ENCODE measurements at places on chromosomes 12 and 14.
A peak's percentile ranks its signal among the peaks of the same experiment; 100 is the strongest.

GRCh38 chr14:93714605-93715004 lies 73.7 kb downstream of the PRIMA1 start:
- DNase-seq: no peak

DNA sequence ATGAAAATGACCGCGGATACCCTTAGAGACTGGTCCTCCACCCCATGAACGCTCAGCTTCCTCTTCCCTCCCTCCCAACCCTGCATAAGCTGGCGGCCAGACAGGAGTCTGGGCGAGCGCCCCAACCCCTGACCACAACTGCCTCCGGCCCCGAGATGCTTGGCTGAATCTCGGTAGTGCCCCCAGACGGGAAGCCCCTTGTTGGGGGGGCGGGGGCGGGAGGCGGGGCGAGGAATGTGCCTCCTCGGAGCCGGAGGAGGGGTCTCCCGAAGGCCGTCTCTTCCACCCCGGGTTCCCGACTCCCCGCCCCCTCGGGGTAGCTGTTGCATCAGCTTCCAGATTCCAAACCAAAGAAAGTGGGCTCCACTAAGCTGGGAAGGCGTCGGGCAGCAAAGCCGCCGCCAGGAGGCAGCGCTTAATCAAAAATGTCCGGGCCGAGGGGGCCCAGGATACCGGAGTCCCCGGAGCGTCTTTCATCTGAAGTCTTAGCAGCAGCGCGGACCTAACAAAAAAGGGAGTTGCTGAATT lies 7.1 kb upstream of the MRPL52 start:
- peak; percentile 57 for DNase-seq

GRCh38 chr12:2406903-2407302 lies 354.1 kb downstream of the CACNA1C start:
- DNase-seq: no peak

DNA sequence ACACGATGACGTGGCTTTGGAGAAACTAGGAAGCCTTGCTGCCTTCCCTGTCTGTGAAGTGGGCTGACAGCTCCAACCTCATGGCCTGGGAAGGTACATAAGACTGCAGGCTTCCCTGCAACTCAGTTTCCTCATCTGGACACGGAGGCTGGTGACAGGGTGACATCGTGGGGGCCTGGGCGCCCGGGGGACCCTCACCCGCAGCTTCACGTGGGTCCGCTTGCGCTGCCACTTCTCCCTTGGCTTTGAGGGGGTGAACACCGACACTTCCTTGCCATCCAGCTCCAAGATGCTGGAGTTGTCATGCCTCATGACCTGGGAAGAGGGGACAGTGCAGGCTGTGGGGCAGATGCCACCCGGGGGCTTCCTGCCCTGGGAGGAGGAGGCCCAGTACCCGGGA lies 7.6 kb downstream of the ARL6IP4 start:
- DNase-seq: no peak

- no peak for DNase-seq
These were observed 76.9 kb downstream of the DDX51 start for GRCh38 chr12:132067182-132067581.

DNA sequence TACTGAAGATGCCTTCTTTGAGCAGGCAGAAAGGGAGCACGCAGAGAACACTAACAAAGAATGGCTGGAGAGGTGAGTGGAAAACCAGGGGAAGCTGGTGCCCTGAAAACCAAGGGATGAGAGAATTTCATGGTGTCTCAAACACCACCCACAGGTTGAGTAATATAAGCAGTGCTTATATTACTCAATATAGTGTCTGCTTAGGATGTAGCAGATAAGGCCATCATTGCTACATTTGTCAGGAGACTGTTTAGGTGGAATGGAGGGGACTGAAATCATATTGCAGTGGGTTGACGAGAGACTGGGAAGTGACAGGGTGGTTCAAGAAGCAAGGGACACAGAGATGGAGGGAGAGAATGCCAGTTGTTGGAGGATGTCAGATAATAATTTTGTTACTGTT lies 20.6 kb downstream of the PKP2 start:
- DNase-seq: no peak

DNA sequence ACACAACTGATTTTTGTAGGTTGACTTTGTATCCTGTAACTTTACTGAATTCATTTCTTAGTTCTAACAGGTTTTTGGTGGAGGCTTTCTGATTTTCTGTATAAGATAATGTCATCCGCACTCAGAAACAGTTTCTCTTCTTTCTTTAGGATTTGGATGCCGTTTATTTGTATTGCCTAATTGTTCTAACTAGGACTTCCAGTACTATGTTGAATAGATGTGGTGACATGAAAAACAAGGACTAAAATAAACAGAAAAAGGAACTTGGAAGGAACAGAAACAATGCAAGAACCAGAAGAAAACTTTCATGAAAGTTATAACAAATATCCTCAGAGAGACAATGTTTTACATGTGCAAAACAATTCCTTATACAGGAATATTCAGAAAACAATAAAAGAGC lies 100.3 kb downstream of the GTF2A1 start:
- no peak for DNase-seq

- no peak for DNase-seq
These were observed 91.0 kb upstream of the MON2 start for GRCh38 chr12:62375603-62376002.

DNA sequence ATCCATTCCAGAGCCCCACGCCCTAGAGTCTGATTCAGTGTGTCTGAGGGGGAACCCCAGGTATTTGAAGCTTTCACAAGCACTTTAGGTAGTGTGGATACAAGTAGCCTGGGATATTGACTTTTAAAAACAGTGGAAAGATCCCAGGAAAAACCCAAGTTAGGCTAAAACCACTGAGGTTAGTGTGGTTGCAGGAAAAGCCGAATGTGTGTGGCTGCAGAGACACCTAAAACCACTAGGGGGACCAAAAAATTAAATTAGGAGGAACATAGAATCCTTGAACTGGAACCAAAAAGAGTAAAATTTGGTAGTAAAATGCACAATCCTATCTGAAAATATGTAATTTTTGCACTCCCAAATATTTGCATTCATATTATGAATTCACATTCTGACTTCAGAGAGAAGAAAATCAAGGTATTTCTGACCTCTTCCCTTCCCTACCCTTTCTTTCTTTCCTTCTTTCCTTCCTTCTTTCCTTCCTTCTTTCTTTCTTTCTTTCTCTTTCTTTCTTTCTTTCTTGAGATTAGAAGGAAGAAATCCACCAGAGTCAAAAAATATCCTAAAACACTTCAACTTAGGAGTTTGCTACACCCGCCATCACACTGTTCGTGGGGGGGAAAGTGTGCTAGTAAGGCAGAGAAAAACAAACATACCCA lies 37.8 kb downstream of the SLCO1A2 start:
- no peak for DNase-seq

DNA sequence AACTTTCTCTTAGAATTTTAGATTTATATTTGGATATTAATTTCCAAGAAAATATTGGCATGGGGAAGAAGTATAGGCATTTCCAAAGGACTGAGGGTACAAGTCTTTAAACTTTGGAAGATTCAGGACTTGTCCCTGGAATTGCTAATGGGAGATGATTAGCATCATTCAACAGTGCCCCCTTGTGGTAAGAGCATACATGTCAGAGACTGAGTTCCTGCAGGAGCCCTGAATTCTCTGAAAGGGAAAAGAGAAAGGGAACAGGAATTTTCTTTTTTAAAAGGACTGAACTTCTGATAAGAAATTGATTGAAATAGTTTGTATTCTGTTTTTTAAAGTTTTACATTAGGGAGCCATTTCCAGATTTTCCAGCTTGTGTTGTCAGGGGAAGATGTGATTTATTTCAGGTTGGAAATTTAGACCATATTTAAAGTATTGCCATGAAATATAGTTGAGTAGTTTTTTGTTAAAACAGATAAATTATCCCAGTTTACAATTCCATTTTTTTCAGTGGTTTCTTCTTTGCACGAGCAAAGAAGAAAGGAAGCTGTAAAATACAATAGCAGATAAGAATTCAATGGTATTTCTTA lies 44.0 kb upstream of the REP15 start:
- DNase-seq: no peak

DNA sequence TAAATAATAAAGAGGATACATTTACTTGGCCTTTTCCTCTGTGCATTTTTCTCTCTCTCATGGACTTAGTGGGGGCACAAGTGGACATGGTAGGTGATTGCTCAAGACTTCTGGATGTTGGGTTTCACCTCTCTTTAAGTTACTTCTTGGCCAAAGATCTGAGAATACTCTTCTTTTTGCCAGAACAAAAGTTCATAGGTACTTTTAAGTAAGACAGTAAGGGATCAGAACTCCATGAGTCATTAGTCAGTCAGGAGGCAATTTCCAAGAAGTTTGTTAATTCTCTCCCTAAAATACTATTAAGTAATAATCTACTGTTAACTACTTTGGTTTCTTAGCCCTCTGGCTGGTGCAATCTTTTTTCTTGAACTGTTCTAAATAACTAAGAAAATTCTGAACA lies 84.2 kb downstream of the GRIP1 start:
- no peak for DNase-seq

GRCh38 chr14:96849733-96850132 lies 52.6 kb downstream of the VRK1 start:
- no peak for DNase-seq

- DNase-seq: no peak
These were observed 67.3 kb upstream of the BICD1 start for GRCh38 chr12:32039347-32039746.

DNA sequence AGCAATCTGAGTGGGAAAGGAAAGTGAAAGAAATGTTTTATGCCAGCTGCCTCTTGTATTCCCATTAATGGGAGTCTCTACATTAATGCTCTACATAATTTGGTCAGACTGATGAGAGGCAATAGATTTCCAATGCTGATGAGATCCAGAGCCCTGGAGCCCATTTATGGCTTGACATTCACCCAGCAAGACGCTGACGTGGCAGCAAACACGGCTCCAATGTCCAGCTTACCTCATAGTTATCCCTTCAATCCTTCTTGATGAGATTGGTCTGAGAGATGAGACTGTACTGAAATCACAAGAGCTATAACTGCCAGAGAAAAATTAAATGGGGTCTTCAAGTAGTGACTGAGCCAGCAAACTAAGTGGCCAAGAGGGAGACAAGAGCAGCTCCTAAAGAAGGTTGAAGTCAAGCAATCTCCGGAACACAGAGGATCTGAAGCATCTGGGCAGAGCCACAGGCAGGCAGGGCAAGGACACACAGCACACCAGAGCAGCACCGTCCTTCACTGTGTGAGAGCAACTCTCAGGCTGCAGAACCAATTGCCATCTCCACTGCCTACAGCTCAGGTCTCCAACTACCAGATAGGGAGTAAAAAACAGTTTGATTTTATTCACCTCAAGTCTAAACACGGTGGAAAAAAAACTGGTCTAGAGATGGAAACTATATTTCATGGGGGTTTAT lies 7.3 kb upstream of the MYO1A start:
- no peak for DNase-seq

DNA sequence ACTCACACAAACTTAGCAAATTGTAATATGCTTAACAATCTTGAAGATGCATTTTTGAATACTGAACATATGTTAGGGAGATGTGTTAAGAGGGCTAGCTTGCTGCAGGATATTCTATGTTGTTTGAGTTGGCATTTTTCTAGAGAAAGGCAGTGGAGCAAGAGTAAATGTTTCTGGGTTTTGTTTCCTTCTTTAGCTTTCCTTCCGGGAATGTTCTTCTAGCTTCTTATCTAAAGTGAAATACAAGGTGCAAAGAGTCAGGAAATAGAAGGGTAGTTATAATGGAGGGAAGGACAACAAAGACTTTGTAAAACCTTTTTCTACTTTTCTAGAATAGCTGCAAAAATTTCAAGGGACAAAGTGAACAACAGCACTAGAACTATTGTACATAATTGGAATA lies 77.6 kb upstream of the KCNH3 start:
- no peak for DNase-seq

GRCh38 chr14:38737686-38738407 lies 365.2 kb downstream of the SEC23A start:
- no peak for DNase-seq

DNA sequence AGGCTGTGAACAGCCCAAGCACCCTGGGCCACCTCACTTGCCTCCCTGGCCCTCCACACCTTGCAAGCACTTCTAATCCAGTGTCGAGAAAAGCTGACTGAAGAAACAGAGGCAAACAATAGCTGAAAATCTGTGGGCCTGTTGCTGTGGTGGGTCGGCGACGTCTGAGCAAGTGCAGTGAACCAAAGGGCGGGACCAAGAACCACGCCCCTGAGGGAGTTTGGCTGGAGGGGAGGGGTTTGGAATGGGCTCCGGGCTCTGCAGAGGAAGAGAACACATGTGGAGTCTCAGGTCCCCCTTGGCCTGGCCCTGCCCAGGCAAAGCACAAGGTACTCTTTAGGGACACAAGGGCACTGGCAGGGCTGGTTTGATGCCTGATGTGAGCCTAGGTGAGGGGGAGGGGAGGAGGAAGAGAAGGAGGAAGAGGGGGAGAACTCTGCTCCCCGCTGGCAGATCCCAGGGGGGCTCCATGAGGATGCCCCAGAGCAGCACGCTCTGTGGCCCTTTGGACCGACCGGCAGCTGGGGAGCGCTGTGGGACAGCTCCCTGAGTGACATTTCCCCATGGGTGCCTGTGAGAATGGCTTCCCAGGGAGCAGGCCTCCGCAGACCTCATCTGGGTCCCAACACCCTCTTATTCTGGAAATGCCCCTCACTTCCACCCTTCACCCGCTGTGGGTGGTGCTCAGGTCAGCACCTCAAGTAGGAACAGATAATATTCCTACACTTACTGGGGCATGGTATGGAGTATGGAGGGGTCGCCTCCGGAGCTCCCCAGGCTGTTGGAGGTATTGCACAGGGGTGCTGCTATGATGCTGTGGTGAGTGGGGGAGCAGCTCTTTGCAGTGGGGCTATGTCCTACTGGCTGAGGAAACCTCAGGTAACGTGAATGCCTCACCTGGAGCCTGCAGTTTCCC lies 85.5 kb downstream of the CPSF2 start:
- DNase-seq: no peak

DNA sequence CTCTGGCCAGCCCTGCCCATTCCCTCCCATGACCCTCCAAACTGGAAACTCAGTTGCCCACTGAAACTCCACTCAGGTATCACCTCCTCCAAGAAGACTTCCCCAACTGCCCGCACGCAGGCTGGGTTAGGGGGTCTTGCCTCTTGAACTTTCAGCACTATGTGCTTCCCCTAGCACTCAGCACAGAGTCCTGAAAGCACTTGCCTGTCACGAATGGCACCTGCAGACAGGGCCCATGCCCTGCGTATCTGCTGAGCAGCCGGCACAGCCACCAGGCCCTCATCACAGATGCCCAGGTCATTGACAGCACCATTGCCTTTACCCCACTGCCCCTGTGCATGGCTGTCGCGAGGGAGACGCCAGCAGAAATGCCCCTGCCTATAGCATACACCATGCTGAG lies 11.2 kb downstream of the CCDC88C start:
- no peak for DNase-seq

GRCh38 chr14:85517114-85517688 lies 12.7 kb upstream of the FLRT2 start:
- no peak for DNase-seq

- no peak for DNase-seq
These were observed 456.9 kb upstream of the TMEM132C start for GRCh38 chr12:127810041-127810440.

- DNase-seq: no peak
These were observed 363.0 kb upstream of the FKBP4 start for GRCh38 chr12:2431810-2432209.

- DNase-seq: no peak
These were observed 42.1 kb downstream of the STXBP6 start for GRCh38 chr14:25007832-25008231.

- no peak for DNase-seq
These were observed 197.7 kb upstream of the DDHD1 start for GRCh38 chr14:53350866-53351265.

All from stimulated activated CD8-positive, alpha-beta memory T cell treated with anti-CD3 and anti-CD28 coated beads, Interleukin-2, amount 100 ng/mL, for 1 hour (primary cell).